ENCODE measurements at places on chromosomes 11 and 22.

DNA sequence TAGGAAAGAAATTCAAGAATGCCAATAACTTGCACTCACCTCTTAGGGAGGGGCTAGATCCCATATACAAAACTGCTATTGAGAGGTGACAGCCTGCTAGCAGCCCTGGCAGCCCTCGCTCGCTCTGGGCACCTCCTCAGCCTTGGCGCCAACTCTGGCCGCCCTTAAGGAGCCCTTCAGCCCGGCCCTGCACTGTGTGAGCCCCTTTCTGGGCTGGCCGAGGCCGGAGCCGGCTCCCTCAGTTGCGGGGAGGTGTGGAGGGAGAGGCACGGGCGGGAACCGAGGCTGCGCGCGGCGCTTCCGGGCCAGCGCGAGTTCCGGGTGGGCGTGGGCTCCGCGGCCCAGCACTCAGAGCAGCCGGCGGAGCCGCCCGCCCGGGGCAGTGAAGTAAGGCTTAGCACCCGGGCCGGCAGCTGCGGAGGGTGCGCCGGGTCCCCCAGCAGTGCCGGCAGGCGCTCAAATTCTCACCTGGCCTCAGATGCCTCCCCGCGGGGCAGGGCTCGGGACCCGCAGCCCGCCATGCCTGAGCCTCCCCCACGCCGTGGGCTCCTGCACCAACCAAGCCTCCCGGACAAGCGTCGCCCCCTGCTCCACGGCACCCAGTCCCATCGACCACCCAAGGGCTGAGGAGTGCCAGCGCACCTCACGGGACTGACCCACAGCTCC, 329.9 kb downstream of the FAM181B start:
- DNase-seq = no peak

- DNase-seq = no peak
These were observed 10.4 kb upstream of the WNT11 start for GRCh38 chr11:76216536-76217325.

GRCh38 chr11:130515829-130516553, 67.5 kb downstream of the ADAMTS15 start:
- DNase-seq = no peak

DNA sequence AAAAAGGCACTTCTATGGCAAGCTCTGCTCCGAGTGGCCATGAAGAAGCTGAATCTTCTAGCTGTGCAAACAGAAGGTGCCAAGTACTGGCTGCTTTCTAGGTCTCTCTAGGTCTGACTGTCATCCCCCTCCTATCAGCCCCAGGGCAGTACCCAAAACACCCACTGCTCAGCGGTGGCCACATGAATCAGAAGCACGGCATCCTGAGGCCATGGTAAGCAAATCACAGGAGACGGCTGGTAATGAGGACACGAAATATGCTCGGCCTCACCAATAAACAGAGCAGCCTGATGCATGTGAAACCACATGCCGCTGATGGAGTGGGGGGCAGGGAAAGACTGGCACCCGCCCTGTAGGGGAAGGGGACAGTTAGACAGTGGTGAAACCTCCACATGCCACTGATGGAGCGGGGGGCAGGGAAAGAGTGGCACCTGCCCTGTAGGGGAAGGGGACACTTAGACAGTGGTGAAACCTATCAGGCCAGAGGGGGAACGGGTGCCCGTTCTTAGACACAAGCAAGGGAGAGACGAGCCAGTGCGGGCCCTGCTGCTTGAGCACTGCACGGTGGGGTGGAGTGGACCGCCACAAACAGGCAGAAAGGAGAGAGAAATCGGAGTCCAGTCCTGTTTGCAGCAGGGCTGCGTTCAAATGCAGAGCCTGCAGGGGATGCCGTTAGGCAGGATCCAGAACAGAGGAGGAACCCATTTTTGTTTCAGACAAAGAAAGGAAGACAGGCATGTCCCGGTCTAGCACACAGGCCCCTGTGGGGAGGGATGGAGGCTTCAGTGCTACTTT, 29.9 kb upstream of the MOB2 start:
- no peak for DNase-seq

DNA sequence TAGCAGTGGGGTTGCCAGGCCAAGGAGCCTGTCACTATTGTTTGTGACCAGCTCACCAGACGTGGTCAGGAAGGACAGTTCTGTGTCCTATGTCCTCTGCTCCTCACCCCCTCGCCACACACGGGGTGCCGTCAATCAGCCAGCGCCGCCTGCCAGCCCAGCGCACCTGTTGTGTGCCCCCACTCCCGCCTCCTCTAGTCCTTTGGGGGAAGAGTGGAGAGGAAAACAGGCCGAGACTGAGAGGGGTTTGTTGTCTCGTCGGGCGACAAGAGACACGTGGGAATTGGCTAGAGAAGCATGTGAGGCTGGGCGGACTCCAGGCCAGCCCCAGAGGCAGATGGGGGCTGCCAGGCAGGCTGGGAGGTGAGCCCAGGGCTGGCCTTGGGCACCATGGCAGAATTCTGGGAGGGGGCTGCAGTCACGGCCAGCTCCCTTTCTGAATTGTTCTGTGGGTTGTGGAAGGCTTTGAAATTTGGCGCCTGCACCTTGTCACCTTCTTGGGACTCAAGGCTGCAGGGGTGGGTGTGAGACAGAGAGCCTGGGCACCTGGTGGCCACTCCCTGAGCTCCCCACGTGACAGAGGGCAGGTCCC, 3.1 kb upstream of the KCNQ1OT1 start:
- DNase-seq = no peak

GRCh38 chr11:33227578-33228261, 29.5 kb upstream of the HIPK3 start:
- DNase-seq = no peak
